DND-41 (cell line): ENCODE measurements at places on chromosomes 4 and X.

- DNase-seq = no peak
Observed at GRCh38 chr4:48258845-48259397, 10.7 kb downstream of the TEC start.

DNA sequence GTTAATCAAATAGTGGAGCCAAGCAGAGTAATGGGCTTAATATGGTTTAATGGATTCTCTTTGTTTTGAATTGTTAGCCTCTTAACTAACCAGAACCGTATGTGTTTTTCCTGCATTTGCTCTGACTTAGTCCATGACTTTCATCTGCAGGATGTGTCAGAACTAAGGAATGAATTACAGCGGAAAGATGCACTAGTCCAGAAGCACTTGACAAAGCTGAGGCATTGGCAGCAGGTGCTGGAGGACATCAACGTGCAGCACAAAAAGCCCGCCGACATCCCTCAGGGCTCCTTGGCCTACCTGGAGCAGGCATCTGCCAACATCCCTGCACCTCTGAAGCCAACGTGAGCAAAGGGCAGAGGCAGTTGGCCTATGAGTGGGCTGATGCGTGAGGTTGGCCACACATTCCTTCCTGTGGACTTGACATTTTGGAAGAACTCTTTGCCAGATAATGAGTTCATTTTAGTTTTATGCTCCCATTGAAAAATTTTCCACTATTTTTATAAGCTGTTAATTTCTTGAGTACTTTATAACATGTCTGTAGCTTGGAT lies 9.1 kb downstream of the MED28 start:
- no peak for DNase-seq

DNA sequence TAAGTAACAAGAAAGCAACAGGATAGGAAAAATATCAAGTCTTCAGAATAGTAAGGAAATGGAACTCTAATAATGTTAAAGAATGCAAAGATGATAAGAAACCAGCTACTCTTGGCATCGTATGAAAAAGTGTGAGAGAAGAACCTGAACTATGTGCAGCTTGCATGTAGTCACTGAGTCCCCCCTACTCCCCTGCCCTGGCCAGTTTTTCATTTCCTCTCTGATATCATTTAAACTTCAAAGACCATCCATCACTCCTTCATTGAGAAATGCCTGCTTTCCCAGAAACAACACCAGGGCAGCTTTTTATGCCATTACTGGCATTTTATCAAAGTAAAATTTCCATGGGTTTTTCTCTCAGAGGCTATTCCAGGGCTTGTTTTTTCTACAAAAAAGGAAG lies 28.1 kb downstream of the INPP4B start:
- DNase-seq = no peak

DNA sequence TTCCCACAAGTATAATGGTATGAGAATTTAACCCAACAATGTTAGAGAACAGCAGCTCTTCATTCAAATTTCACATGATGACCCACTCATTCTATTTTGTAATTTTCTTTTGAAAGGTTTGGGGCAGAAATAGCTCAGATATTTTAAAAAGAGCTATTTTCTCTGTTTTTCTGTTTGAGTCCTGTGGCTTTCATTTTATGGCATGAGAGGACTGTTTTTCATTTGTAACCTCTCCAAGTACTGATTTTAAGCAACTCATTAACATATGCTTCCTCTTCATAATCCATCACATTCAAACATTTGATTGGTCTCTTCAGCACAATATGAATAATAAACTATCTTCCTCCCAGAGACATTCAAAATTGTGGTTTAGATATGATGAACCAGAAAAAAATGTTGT lies 129.0 kb upstream of the TEX13A start:
- no peak for DNase-seq

GRCh38 chr4:159481936-159482335 lies 379.1 kb downstream of the RAPGEF2 start:
- DNase-seq = no peak

DNA sequence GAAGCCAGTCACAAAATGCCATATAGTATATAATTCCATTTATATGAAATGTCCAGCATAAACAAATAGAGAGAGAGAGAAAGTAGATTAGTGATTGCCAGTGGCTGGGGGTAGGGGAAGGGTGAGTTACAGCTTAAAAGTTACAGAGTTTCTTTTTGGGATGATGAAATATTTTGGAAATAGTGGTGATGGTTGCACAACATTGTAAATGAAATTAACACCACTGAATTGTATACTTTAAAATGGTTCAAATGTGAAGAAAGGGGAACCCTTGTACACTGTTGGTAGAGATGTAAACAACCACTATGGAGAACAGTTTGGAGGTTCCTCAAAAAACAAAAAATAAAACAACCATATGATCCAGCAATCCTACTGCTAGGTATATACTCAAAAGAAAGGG lies 131.2 kb upstream of the GPC4 start:
- no peak for DNase-seq

DNA sequence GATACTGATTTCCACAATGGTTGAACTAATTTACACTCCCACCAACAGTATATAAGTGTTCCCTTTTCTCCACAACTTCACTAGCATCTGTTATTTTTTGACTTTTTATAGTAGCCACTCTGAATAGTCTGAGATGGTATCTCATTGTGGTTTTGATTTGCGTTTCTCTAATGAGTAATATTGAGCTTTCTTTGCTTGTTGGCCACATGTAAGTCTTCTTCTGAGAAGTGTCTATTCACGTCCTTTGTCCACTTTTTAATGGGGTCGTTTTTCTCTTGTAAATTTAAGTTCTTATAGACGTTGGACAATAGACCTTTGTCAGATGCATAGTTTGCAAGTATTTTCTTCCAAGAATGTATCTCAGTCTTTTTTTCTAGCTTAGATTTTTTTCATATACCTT lies 10.0 kb downstream of the FBXW7 start:
- DNase-seq = no peak

GRCh38 chrX:111555406-111555958 lies 44.0 kb downstream of the SERTM2 start:
- DNase-seq = no peak

DNA sequence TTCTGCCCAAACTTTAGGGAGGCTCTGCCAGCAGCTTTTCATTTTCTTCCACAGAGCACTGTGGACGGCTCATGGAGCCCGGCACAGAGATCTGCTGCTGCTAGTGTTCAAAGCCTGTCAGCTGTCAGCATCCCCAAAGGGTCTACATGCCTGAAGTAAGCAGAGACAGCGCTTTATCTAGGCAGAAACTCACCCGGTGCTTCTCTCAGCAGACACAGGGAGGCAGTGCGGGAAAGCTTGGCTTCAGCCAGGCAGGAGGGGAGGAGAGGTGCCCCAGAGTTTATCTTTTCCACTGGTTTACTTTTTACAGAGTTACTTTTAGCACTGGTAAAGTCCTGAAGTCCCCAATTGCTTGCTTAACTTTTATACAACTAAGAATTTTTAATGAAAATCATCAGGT lies 339.3 kb downstream of the NKX6-1 start:
- DNase-seq = no peak

- no peak for DNase-seq
Observed at GRCh38 chr4:145933134-145933533, 5.5 kb downstream of the ZNF827 start.

GRCh38 chr4:76441881-76442280 lies 6.9 kb downstream of the SHROOM3 start:
- no peak for DNase-seq

DNA sequence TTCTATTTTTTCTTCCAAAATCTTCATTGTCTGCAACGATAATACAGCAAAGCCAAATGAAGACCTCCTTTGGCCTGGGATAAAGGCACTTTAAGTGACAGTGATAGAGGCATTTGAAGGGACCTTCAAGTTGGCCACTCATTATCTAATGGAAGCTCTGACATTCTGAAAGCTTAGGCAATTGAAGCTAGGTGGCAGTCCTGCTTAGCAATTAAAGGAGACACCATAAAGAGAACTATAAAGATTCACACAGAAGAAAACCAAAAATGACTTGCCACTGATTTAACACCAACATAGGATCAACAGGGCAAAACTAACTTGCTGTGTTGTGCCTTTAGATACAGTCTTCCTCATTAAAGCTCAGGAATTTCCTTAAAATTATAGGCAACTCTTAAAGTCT lies 103.3 kb upstream of the TSPAN7 start:
- no peak for DNase-seq

GRCh38 chrX:136063340-136064079 lies 78.3 kb downstream of the SLC9A6 start:
- no peak for DNase-seq

GRCh38 chrX:19881559-19881958 lies 5.8 kb downstream of the SH3KBP1 start:
- no peak for DNase-seq

- no peak for DNase-seq
Observed at GRCh38 chr4:44257461-44257860, 191.1 kb downstream of the KCTD8 start.

DNA sequence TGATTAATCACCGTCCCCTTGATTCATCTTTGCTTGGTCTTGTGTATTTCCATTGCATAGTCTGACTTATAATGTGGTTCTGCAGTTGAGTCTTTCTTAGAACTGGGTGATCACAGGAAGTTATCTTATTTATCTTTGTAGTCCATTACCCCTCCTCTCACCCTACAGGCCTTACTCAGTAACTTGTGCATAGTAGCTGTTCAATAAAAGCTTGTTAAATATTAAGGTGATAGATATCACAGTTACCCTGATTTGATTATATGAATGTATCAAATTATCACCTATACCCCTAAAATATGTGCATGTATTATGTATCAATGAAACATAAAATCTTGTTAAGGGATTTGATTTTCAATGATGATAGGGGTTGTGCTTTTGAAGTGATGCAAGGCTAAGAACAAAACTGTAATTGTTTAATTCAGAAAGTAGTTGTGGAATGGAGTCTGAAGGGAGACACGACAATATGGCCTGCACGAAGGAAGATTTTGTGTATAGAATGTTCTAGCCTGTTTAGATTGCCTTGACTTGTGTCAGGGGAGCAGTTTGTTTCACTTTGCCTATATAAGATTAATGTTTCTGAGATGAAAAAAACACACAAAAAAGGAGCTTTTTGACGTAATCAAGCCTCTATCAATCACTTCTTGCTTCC lies 132.4 kb upstream of the LIMCH1 start:
- no peak for DNase-seq

- no peak for DNase-seq
Observed at GRCh38 chr4:72352711-72353110, 216.3 kb downstream of the ADAMTS3 start.

- DNase-seq = no peak
Observed at GRCh38 chr4:31169846-31170245, 449.7 kb downstream of the PCDH7 start.

DNA sequence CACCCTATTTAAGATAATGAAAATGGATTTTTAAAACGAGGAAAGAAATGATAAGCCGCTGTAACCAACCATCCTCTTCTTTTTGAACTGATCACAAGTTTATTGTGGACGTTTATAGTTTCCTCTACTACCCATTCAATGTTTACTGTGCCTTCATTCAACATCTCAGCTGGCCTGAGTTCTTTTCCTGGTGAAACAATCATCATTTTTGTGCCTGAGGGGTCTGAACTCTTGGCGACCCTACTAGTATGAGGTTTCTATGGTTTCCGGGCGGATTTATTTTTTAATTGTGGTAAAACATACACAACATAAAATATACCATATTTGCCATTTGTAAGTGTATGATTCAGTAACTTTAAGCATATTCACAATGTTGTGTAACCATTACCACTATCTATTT lies 100.7 kb downstream of the SPRY1 start:
- no peak for DNase-seq

DNA sequence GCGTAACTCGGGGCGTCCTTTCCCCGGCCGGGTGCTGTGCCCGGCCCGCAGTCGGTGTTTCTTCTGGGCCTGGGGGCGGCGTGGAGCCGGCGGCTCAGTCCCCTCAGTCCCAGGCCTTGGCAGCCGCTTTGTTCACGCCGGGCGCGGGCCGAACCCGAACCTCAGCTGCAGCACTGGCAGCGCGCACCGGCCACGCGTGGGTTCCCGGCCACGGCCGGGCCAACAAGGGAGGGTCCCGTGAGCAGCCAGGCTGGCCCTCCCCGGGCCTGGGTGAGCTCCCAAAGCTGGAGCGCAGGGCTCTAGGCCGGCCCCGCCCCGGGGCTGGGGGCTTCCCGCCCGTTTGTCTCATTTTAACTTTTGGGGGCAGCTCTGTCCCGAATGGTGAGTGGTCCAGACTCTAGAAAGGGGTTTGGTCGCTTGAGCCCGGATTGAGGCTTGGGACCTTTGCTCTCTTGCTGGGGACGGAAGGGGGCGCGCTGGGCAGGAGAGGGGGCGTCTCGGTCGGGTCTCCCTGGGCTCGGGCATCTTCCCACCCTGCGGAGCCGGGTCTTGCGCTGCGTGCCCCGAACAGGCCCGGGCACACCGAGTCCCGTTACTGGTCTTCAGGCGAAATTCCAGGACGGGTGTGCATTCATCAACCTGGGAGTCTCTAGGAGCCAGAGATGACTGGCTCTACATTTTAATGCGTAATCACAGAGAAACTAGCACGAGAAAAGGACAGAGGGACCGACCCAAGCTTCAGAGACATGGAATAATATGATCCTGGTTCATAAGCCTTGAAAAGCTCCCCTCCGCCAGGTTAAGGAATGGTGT lies 177.1 kb downstream of the CBR4 start:
- DNase-seq = no peak

DNA sequence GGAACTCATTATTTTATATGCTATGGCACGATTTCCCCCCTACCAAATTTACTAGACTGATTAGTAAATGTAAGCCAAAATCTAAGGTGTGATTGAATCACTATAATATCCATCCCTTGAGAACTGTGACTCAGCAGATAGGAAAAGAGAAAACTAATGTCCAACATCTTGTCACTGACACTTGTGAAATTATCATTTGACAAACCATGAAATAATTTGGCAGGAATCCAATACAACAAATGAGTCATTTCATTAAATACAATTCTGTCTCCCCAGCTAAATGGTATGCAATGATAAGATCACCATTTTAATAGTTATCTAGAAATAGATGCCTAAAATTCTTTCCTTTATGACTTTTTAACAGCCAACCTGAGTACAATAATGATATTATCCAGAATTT lies 462.3 kb downstream of the DMD start:
- DNase-seq = no peak

- no peak for DNase-seq
Observed at GRCh38 chr4:139734201-139734874, 68.7 kb downstream of the MGST2 start.

- no peak for DNase-seq
Observed at GRCh38 chr4:33116871-33117270, 2396.7 kb downstream of the PCDH7 start.

DNA sequence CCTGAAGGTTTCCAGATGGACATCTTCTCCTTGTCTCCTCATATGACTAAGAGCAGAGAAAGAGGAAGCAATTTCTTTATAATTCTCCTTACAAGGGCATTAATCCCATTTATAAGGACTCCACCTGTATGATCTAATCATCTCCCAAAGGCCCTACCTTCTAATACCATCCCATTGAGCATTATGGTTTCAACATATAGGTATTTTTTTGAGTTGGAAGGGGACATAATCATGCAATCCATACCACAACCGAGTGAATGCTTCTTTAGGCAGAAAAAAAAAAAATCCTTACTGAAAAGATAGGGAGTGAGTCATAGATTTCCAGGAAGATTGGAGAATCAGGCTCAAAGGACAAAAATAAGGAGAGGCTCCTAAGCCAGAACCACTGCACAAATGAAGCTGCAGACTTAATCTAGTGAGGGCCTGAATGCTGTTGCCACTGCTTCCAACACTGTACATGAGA lies 312.5 kb upstream of the HS3ST1 start:
- DNase-seq = no peak

- no peak for DNase-seq
Observed at GRCh38 chr4:6414578-6414977, 57.8 kb downstream of the PPP2R2C start.

GRCh38 chr4:100016191-100016590 lies 66.1 kb upstream of the H2AZ1 start:
- DNase-seq = no peak

GRCh38 chr4:184348311-184349233 lies 125.8 kb downstream of the IRF2 start:
- no peak for DNase-seq
